ENCODE measurements at places on chromosomes 11 and 22.

DNA sequence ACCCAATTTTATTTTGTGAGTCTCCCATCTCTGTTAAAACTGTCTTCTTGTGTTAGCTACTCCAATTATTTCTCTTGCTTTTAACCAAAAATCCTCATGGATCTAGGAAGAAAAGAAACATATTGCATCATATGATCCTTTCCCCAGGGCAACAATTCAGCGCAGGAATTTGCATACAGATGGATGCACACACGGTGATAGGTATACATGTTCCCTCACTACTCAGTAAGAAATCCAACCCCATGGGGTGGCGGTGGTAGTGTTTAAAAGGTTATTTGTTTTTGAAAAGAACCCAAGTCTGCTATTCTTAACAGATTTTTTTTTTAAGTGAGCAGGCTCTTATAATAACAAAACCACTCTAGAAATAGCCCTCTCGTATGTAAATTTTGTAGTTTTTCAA is 4.2 kb upstream of the SYN3 start:
- DNase-seq, result no peak

GRCh38 chr11:62905296-62905695 is 15.9 kb downstream of the CHRM1 start:
- DNase-seq, result no peak

- DNase-seq, result peak; percentile 57
Observed at GRCh38 chr11:67303132-67303834, at the start of gene SSH3. TSS of gene SSH3 (plus strand) at chr11:67303530. CDS start at chr11:67303626, 96 bp downstream.

GRCh38 chr22:36162127-36163034 is 1.8 kb upstream of the APOL3 start:
- no peak for DNase-seq

- DNase-seq, result no peak
Observed at GRCh38 chr22:33296941-33297340, 238.8 kb upstream of the SYN3 start.

DNA sequence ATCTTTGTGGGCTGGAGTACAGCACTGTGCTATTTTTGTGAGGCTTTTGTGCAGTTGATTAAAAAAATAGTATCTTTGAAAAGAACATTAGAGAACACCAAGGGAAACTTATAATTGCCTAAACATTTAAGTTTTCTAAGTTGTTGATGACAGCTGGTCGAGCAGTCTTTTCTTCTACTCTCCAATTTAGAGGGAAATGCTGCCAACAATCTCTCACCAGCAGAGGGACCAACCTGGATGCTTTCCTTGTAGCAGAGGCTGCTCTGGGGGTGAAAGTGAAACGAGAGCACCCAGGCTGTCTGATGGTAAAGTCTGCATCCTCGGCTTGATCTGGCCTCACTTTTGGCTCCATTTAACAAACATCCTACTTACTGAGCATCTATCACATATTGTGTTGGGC is 1286.5 kb upstream of the TENM4 start:
- peak; percentile 22 for DNase-seq

GRCh38 chr22:49574205-49574880 is 253.3 kb downstream of the BRD1 start:
- DNase-seq, result no peak

DNA sequence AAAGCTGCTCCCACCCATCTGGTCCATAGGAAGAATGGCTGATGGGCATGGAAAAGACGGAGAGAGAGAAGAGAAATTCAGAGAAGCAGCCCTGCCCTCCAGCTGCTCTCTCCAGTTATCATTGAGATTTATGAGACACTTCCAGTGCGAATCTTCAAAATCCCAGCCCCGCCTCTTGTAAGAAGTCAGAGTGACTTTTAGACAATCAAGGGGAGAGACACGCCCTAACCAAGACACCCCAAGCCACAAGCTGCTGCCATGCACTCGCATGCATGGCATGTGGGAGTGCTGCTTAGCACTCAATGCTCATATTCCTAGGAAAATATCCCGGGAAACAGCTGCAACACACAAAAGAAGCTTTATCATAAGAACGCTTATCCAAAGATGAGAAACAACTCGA is 110.6 kb upstream of the BID start:
- DNase-seq, result no peak

- DNase-seq, result no peak
Observed at GRCh38 chr22:49791682-49792081, 36.0 kb downstream of the BRD1 start.

Data from SHP77 (cell line).